Mesenteric fat pad (tissue), 1 donor: ENCODE measurements at places on chromosomes 1 and 21. TPM values are rescaled to one million over a fixed set of nuclear protein-coding genes. Genes with fewer than 3 reads are reported as not detected.

The PEAR1 gene
- 17.7 TPM for total RNA-seq

The OPRD1 gene
- not detected for total RNA-seq

The SMIM11 gene
- total RNA-seq, result 3.9 TPM

The HEYL gene
- 9.4 TPM for total RNA-seq

The CFHR5 gene
- not detected for total RNA-seq

The BEND5 gene
- total RNA-seq, result 1.5 TPM

The KCNQ4 gene
- total RNA-seq, result 1.4 TPM

The LSS gene
- total RNA-seq, result 81.3 TPM

The DDOST gene
- 133 TPM for total RNA-seq

The NKAIN1 gene
- not detected for total RNA-seq

The LCE2A gene
- total RNA-seq, result not detected

The NMNAT1 gene
- 11.9 TPM for total RNA-seq

The ZNF124 gene
- total RNA-seq, result 17.7 TPM

The TMEM61 gene
- not detected for total RNA-seq

The AMY2A gene
- total RNA-seq, result 2.7 TPM

The OPTC gene
- total RNA-seq, result not detected

The GON4L gene
- total RNA-seq, result 53.0 TPM

The ELOVL1 gene
- 149 TPM for total RNA-seq

The GPATCH2 gene
- 14.5 TPM for total RNA-seq

The PLPPR4 gene
- 1.7 TPM for total RNA-seq

The CRYBG2 gene
- total RNA-seq, result 0.06 TPM

The SPRR2G gene
- not detected for total RNA-seq

The PADI4 gene
- total RNA-seq, result 7.0 TPM

The LRRC52 gene
- not detected for total RNA-seq

The PLXNA2 gene
- total RNA-seq, result 49.0 TPM

The FCGR2B gene
- 43.4 TPM for total RNA-seq

The SLAMF6 gene
- total RNA-seq, result 1.2 TPM

The GBP2 gene
- 45.9 TPM for total RNA-seq

The DYNLT4 gene
- total RNA-seq, result not detected

The LCE3D gene
- total RNA-seq, result not detected

The CLDN14 gene
- not detected for total RNA-seq
